AG09319 (cell line): ENCODE measurements at places on chromosomes 1 and 21.

DNA sequence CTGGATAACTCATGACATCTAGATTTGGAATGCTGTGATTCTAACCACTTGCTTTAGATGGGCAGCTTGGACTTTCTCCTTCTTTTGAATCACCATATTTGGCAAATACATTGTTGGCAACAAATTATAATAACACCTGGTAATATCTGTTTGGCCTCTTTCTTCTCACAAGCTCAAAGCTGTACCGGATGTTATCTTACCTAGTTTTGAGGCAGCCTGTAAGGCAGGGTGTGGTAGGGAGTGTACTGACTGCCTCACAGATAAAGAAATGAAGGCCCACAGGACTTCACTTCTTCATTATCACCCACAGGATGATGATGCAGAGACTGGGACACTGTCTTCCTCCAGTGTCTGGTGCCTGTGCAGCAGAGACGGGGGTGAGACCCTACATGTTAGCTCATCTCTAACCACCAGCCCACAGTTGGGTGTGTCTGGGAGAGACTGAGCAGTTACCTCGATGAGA, 28.5 kb downstream of the TUFT1 start:
- DNase-seq: no peak

GRCh38 chr1:68111519-68112436, 61.4 kb upstream of the DIRAS3 start:
- peak; percentile 74 for DNase-seq

- no peak for DNase-seq
Observed at GRCh38 chr1:52542085-52542688, 10.7 kb downstream of the TUT4 start.

- no peak for DNase-seq
Observed at GRCh38 chr21:46082713-46082962, 15.3 kb upstream of the COL6A2 start.

- DNase-seq: no peak
Observed at GRCh38 chr1:23422241-23422877, 2.2 kb downstream of the TCEA3 start.

- DNase-seq: no peak
Observed at GRCh38 chr1:176994931-176995596, 169.4 kb downstream of the ASTN1 start.

- DNase-seq: no peak
Observed at GRCh38 chr1:108041360-108042142, 76.6 kb upstream of the VAV3 start.

GRCh38 chr21:35102488-35103371, 53.6 kb upstream of the RUNX1 start:
- DNase-seq: no peak

GRCh38 chr21:34511181-34511580, 829 bp downstream of the KCNE1 start:
- no peak for DNase-seq

- no peak for DNase-seq
Observed at GRCh38 chr1:208648146-208648545, 404.0 kb upstream of the PLXNA2 start.

- no peak for DNase-seq
Observed at GRCh38 chr1:228930479-228930957, 195.2 kb downstream of the RHOU start.

- DNase-seq: peak; percentile 32
Observed at GRCh38 chr21:33514229-33514628, 22.7 kb upstream of the DNAJC28 start.

GRCh38 chr1:243903041-243903440, 53.0 kb upstream of the AKT3 start:
- no peak for DNase-seq
